Stimulated activated CD4-positive, alpha-beta T cell treated with anti-CD3 and anti-CD28 coated beads, Interleukin-12 subunit alpha, Interleukin-12 subunit beta, amount 100 ng/mL, for 24 hours (primary cell): ENCODE measurements at places on chromosomes 5 and 9.

DNA sequence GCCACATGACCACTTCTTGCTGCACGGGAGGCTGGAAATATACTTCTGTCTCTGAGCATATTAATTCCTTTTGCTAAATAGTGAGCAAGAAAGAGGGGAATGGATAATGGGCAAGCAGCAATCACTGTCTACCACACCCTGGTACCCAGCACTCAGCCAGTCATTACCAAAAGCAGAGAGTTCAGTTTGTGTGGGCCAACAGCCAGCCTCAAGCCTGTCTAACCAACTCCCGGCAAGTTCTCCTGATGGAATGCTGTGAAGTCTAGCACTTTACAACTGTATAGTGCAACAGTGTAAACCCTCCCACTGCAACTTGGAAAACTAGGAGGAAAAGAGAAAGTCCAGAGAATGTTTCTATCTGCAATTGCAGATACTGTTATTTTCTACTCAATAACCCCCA lies 47.8 kb downstream of the PLK2 start:
- DNase-seq = no peak

DNA sequence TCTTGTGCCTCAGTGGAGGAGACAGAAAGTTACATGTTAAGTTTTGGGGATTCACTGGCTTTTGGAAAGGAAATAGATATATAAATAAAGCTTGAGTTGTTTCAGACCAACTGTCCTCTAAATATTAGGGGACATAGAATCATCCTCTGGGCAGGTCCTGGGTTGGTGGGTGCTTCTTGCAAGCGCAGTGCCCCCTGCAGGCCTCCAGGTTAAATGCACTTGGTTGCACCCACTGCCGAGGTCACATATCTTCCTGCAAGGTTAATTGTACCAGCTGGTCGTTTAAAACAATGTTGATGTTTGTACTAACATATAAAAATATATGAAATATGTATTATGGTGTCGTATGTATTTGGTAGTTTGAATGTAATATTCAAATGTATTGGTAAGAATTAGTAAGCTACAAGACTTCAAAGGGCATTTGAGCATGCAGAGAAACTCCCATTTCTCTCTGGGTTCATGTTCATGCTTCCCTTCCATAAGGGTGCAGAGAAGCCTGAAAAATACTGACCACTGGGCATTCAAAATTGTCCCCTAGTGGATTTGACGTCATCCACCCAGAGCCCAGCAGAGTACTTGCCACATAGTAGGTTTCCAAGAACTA lies 87.0 kb downstream of the ZNF618 start:
- peak; percentile 22 for DNase-seq

- DNase-seq = no peak
These were observed 322.1 kb downstream of the FAM170A start for GRCh38 chr5:119951330-119951934.

GRCh38 chr5:137612576-137612975 lies 113.5 kb upstream of the SPOCK1 start:
- DNase-seq = no peak

DNA sequence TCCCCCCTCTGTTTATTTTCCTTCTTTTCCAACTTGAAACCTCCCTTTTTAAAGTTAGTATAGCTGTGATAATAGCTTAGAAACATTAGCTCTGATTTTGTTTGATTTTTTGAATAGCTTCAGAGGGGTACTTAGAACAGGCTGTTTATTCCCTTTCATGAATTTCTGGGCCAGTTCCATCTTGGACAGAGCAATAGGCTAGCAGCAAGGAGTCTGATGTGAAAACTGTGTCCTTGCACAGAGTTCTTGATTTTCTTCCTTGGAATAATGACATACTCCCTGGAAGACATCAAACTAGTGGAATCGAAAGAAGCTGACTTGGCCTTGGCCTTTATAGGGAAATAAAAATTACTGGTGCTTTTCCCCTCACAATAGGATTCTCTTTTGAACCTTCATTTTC lies 32.9 kb downstream of the NTRK2 start:
- no peak for DNase-seq

GRCh38 chr5:136036293-136036911 lies 7.6 kb downstream of the TGFBI start:
- DNase-seq = no peak

- DNase-seq = no peak
These were observed 67.0 kb downstream of the STX17 start for GRCh38 chr9:99973455-99973854.

- no peak for DNase-seq
These were observed 39.8 kb upstream of the COL5A1 start for GRCh38 chr9:134601764-134602163.

DNA sequence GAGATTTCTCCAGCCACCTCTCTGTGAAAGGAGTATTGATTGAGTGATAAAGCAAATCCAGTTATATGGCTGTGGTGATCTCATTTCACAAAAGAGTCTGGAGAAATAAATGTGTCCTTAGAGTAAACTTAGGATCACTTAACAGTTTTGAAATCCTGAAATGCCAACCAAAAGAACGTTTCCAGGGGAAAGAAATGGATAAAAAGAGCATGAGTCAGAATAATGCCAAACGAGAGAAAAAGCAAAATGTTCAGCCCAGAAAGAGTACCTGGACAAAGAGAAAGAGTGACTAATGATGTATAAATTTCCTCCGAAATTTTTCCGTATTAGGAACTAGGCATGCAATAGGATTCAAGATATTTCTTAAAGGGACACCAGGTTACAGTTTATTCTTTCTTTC lies 463.1 kb upstream of the CDH10 start:
- no peak for DNase-seq

DNA sequence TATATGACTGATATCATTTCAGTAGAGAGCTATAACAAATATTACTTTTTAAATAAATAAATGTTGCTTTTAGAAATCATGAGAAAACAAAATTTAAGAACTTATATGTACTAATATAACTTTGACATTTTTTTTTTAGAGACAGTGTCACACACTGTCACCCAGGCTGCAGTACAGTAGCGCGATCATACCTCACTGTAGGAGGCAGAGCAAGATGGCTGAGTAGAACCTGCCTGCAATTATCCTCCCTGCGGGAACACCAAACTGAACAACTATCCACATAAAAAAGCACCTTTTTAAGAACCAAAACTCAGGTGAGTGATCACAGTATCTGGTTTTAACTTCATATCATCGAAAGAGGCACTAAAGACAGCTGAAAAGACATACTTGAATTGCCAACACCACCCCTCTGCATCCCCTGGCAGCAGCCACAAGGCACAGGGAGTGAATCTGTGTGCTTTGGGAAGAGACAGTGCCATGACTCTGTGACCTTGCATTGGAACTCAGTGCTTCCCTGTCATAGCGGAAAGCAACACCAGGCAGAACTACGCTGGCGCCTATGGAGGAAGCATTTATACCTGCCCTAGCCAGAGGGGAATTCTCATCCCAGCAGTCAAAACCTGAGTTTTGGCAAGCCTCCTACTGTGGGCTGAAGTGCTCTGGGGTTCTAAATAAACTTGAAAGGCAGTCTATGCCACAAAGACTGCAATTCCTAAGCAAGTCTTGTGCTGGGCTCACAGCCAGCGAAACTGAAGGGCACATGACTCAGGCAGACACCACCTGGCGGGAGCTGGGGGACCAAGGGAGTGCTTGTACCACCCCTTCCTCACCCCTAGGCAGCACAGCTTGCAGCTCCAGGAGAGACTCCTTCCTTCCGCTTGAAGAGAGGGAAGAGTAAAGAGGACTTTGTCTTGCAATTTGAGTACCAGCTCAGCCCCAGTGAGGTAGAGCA lies 142.7 kb downstream of the FBXL17 start:
- no peak for DNase-seq

DNA sequence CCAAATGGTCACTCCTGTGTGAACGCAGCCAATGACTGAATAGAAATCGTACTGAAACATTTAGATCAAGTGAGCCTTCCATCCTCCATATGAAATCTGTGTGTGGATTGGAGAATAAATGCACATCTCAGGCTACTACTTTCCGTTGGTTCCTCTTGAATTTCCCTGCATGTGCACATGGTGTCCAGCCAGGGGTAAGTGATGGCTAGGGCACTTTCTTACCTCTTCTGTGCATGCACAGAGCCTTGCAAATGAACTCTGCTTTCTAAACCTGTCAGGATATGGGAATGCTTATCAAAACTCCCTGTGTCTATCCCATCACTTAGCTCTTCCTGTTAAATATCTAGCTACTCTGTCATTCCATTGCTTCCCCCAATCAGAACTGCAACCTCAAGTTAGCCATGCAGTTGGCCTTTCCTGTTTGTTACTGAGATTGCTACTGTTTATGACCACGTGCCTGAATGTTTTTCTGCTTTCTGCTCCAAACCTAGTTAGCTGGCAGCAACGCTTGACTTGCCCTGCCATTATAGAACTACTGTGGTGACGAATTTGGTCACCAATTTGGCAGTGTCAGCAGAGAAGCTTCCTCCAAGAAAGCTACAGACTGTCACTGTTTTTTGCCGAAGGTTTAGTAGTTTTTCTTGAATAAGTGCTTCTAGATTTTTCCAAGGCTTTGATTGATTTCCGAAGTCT lies 661.6 kb downstream of the LRRC70 start:
- no peak for DNase-seq

GRCh38 chr9:111731928-111732327 lies 62.8 kb downstream of the SHOC1 start:
- DNase-seq = no peak

- no peak for DNase-seq
These were observed 34.1 kb upstream of the PAM start for GRCh38 chr5:102720969-102721368.

GRCh38 chr5:71601222-71602026 lies 14.3 kb downstream of the MCCC2 start:
- peak; percentile 44 for DNase-seq

DNA sequence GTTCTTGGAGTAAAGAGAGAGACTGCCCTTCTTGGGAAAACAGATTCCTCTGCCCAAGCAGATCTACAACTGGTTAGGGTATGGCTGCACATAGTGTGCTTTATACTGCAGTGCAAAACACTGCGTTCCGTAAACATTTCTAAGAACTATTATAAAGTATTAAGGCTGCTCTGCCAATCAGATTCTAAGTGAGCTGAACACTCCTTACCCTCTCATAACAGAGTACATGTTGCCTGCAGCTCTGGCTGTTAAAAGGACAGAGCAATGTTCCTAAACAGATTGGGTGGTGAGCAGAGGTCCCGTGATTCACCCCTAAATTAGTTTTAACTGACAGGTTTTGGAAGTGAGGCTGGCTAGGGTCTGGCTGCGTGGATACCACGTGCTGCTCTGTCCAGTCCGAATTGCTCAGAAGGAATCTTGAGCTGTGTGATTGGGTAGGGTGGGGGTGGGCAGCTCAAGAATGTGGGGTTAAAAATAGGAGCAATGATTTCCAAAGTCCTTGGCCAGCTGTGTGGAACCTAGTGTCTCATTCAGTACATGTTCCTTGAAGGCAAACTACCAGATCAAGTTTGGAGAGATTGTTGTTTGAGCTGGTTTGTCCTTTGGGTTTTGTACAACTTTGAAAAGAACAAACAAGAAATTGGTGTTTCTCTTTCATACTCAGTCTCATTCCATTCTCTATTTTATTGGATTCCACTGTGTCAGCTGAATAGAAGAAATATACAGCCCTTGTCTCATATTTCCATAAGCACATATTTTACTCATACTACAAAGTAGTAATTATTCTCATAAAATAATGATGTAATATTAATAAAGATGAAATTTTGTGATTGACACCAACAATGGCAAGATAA lies 497.6 kb upstream of the CD180 start:
- no peak for DNase-seq

DNA sequence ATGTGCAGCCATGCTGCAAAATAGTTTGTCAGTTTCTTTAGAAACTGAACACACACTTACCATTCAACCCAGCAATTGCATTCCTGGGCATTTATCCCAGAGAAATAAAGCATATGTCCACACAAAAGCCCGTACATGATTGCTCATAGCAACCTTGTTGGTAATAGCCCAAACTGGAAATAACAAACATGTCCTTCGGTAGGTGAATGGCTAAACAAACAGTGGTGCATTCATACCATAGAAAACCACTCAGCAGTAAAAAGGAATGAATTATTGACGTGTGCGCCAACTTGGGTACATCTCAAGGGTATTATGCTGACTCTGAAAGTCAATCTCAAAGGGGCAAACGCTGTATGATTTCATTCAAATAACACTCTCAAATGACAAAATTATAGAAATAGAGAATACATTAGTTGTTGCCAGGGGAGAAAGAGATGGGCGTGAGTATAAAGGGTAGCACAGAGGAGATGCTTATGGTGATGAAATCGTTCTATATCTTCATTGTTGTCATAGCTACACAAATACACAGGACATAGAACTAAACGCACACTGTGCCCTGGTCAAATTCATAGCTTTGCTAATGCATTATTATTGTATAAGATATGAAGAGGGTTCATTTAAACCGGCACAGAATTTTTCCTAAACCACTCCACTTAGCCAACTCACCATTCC lies 58.2 kb downstream of the DRD1 start:
- no peak for DNase-seq

DNA sequence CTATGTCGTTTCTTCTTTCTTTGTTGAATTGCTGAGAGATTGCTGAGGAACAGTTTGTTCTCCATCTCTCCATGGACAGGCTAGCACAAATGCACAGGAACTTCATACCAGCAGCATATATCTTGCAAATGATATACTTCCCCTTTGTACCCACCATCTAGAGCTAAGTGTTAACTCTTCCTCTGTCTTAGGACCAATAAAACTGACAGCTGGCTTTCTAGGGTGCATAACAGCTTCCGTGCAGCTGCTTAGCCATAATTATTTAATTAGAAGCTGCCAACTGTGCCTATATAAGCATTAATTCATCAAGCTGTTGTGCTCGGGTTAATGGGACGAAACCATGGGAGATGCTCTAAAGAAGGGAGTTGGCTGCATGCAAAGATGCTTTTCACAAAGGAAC lies 38.7 kb downstream of the KCTD16 start:
- no peak for DNase-seq

DNA sequence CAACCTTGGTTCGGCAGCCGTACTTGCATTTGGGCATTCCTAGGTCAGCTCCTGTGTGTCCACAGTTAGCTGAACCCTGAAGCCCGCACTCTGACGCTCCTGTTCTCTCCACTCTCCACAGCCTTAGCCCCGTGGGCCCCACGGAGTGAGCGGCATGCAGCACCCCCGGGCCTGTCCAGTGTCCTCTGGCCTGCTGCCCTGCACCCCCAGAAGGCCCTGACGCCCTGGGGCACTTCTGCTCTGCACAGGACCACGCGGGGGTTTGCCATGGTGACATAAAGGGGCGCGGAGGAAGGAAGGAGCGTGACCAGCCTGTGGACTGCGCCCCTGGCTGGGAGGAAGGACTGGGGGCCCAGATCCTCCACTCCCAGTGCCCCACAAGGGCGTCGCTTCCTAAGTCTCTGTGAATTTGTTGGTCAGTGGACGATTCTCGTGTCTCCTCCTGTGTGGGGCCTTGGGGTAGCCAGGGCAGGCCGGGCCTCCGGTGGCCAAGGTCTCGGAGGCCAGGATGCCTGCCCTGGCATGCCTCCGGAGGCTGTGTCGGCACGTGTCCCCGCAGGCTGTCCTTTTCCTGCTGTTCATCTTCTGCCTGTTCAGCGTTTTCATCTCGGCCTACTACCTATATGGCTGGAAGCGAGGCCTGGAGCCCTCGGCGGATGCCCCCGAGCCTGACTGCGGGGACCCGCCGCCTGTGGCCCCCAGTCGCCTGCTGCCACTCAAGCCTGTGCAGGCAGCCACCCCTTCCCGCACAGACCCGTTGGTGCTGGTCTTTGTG lies 13.0 kb downstream of the NDST1 start:
- DNase-seq = no peak

GRCh38 chr5:177188775-177189174 lies 55.2 kb downstream of the NSD1 start:
- DNase-seq = no peak
